ENCODE measurements at places on chromosomes 1 and 21. TPM values are rescaled to one million over a fixed set of nuclear protein-coding genes. Genes with fewer than 3 reads are reported as not detected.

The SYNC gene
- 15.3 TPM for total RNA-seq

The OPTC gene
- total RNA-seq: 40.7 TPM

The IFI44L gene
- total RNA-seq: 16.8 TPM

The SPRR2F gene
- not detected for total RNA-seq

The CELSR2 gene
- total RNA-seq: 35.2 TPM

The RHBDL2 gene
- 0.49 TPM for total RNA-seq

The C1orf174 gene
- 25.2 TPM for total RNA-seq

The DPYD gene
- total RNA-seq: 31.3 TPM

The OR6N1 gene
- total RNA-seq: not detected

The CD2 gene
- not detected for total RNA-seq

The NIT1 gene
- total RNA-seq: 24.8 TPM

The SPRR2A gene
- total RNA-seq: not detected

The GBP7 gene
- total RNA-seq: not detected

The TIAM1 gene
- total RNA-seq: 38.4 TPM

The PLA2G5 gene
- 2.4 TPM for total RNA-seq

The GNAT2 gene
- total RNA-seq: 21.8 TPM

The TNFRSF18 gene
- total RNA-seq: not detected

The HES5 gene
- total RNA-seq: 65.1 TPM

The CRABP2 gene
- 117 TPM for total RNA-seq

The TRIM46 gene
- total RNA-seq: 5.7 TPM

The LCE2B gene
- not detected for total RNA-seq

The LHX8 gene
- total RNA-seq: not detected

The PRAMEF11 gene
- total RNA-seq: not detected

The TTC24 gene
- total RNA-seq: not detected

The HAO2 gene
- not detected for total RNA-seq

The LDLRAD2 gene
- 3.5 TPM for total RNA-seq

The PCP4 gene
- 47.6 TPM for total RNA-seq

The ESRRG gene
- total RNA-seq: 101 TPM

The ZBTB8A gene
- 24.7 TPM for total RNA-seq

The RGS13 gene
- total RNA-seq: not detected

The COA7 gene
- total RNA-seq: 11.2 TPM

The C1QTNF12 gene
- total RNA-seq: 2.5 TPM

The AADACL4 gene
- not detected for total RNA-seq

The NUDT4B gene
- total RNA-seq: 33.9 TPM

The S100A8 gene
- 23.5 TPM for total RNA-seq

The DCST1 gene
- total RNA-seq: not detected

The UMODL1 gene
- total RNA-seq: 0.16 TPM

The TMEM79 gene
- 3.7 TPM for total RNA-seq

The PRAMEF18 gene
- not detected for total RNA-seq

The ADAR gene
- 106 TPM for total RNA-seq

The GPR153 gene
- 17.4 TPM for total RNA-seq

The CLIC4 gene
- total RNA-seq: 192 TPM

The RSBN1 gene
- 57.8 TPM for total RNA-seq

The TSSK3 gene
- total RNA-seq: 0.55 TPM

The COL11A1 gene
- total RNA-seq: 239 TPM

The OLFML2B gene
- 52.4 TPM for total RNA-seq

The ALG14 gene
- total RNA-seq: 4.1 TPM

The AIRE gene
- 0.27 TPM for total RNA-seq

The ZBTB8B gene
- total RNA-seq: 3.8 TPM

The UTS2 gene
- total RNA-seq: not detected

The SEC16B gene
- total RNA-seq: 16.1 TPM

The SAMSN1 gene
- 41.3 TPM for total RNA-seq

The FAM151A gene
- total RNA-seq: not detected

The EPHA10 gene
- 9.4 TPM for total RNA-seq

The AKR7A3 gene
- total RNA-seq: 3.3 TPM

Data from camera-type eye (tissue), 1 donor.